ENCODE measurements at places on chromosomes 7 and 10.

- DNase-seq = no peak
Observed at GRCh38 chr7:108442039-108442568, 14.1 kb downstream of the NRCAM start.

DNA sequence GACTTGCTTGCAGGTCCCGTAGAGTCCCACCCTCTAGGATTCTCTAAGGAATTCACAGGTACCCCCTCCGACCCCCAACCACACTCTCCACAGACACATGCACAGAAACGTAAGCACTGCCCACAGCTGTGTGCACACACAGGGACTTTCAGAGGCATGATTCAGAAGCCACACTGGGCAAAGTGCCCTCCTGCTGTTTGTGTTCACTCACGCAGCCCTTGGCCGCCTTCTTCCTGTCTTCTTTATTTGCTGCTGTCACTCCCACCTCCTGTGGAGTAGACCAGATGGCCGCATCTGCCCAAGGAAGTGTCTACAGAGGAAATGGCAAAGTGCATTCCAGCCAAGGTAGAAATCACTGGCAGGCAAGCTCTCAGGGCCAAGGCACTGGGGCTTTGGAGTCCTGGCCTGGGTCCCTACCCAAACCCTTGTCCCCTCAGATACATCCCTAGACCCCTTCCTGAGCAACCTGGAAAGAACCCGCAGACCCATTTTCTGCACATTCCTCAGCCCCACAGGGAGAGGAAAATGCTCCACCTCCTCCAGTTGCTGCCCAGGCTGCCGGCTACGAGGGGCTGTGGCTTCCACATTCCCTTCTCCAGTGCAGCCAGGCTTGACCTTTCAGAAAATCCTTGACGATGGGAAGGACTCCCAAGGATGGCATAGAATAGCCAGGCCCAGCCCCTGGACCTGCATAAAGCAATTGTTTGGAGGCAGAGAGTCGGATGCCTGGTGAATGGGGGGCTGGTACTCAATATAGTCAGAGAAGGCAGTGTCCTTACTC, 21.6 kb upstream of the GIMAP8 start:
- no peak for DNase-seq

- DNase-seq = no peak
Observed at GRCh38 chr7:108307595-108307994, 148.6 kb downstream of the NRCAM start.

- no peak for DNase-seq
Observed at GRCh38 chr7:34751725-34752643, 94.0 kb downstream of the NPSR1 start.

GRCh38 chr10:80264081-80265056, 25.1 kb downstream of the MAT1A start:
- no peak for DNase-seq

GRCh38 chr10:49324711-49325110, 25.7 kb downstream of the C10orf71 start:
- no peak for DNase-seq
